ENCODE measurements at places on chromosomes 12 and 14.

GRCh38 chr12:56723889-56724700, 1.0 kb downstream of the NACA start:
- no peak for DNase-seq

- peak; percentile 77 for DNase-seq
Measured at GRCh38 chr12:107379852-107380567, 286.7 kb upstream of the CRY1 start.

DNA sequence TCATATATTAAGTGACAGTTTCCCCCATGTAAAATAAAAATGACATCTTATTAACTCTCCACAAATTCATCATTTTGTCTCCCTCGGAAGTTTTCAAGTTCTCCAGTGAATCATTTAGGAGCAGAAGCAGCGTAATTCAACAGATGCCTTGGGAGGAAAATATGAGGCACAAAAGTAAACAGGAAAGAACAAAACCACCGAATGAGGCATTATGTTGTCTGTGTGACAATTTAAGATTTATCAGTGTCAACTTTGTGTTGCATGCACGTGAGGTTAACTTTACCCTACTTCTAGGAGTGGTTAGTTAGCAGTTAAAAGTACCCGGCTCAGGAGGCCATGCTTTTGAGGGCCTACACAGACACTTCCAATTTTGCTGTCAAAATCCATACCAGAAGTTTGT, 258.6 kb downstream of the IPO8 start:
- DNase-seq, result no peak

- no peak for DNase-seq
Measured at GRCh38 chr12:47736216-47736615, 10.9 kb upstream of the ENDOU start.

DNA sequence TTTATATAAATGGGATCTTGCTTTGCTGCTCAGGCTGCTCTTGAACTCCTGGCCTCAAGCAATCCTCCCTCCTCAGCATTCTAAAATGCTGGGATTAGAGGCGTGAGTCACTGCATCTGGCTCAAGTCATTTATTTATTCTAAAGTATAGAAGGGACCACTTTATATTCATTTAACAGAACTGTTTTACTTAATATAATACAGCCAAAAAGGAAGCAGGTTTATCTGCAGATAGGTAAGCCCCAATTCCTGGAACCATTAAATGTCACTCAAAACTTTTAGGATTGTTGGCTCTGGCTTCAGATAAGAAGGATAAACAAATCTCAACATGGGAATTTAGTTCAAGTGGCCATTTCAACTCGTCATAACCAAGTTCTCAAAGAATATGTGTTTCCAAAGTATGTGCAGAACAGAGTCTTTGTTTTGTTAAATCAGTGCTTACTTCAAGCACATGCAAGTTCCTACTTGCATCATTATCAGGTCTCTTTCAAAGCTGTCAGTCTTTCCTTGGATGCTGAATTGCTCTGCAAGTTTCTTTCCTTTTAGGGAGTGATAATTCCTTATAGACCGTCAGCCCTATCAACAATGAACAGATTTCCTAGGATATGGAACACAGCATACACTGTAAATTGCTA, 60.4 kb downstream of the KITLG start:
- no peak for DNase-seq

GRCh38 chr12:47980779-47981495, 17.5 kb downstream of the TMEM106C start:
- DNase-seq, result no peak

- DNase-seq, result no peak
Measured at GRCh38 chr12:24460506-24460905, 488.4 kb downstream of the BCAT1 start.

DNA sequence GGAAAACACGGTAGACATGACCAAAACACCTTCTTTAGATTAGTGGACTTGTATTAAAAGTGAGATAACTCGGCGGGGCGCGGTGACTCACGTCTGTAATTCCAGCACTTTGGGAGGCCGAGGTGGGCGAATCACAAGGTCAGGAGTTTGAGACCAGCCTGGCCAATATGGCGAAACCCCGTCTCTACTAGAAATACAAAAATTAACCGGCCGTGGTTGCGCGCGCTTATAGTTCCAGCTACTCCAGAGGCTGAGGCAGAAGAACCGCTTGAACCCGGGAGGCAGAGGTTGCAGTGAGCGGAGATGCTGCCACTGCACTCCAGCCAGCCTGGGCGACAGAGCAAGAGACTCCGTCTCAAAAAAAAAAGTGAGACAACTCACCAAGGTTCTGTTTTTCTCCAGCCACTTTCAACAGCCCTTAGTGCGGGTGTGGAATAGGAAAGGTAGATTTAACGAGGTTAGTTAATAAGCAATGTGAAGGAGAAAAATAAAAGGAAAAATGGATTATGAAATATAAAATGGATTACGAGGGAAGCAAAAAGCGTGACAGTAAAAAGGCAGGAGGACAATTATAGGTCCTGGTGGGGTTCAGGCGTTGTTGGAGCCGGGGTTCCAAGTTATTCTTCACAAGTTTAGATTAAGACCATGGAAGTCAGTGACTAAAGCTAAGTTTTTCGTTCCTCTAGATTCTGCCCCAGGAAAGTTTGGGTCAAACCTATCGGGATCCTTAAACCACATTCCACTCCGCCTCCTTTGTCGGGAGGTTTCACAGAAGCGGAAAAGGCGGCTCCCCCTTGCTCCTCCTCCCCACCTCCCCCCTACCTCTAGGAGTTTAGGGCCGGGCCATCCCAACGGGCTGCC, 534 bp downstream of the PPP2R3C start:
- no peak for DNase-seq

GRCh38 chr14:49428076-49428475, 158.1 kb downstream of the RPS29 start:
- no peak for DNase-seq

GRCh38 chr12:55008944-55009585, 10.7 kb upstream of the NEUROD4 start:
- no peak for DNase-seq

- no peak for DNase-seq
Measured at GRCh38 chr14:34228650-34228976, 233.4 kb downstream of the SPTSSA start.

DNA sequence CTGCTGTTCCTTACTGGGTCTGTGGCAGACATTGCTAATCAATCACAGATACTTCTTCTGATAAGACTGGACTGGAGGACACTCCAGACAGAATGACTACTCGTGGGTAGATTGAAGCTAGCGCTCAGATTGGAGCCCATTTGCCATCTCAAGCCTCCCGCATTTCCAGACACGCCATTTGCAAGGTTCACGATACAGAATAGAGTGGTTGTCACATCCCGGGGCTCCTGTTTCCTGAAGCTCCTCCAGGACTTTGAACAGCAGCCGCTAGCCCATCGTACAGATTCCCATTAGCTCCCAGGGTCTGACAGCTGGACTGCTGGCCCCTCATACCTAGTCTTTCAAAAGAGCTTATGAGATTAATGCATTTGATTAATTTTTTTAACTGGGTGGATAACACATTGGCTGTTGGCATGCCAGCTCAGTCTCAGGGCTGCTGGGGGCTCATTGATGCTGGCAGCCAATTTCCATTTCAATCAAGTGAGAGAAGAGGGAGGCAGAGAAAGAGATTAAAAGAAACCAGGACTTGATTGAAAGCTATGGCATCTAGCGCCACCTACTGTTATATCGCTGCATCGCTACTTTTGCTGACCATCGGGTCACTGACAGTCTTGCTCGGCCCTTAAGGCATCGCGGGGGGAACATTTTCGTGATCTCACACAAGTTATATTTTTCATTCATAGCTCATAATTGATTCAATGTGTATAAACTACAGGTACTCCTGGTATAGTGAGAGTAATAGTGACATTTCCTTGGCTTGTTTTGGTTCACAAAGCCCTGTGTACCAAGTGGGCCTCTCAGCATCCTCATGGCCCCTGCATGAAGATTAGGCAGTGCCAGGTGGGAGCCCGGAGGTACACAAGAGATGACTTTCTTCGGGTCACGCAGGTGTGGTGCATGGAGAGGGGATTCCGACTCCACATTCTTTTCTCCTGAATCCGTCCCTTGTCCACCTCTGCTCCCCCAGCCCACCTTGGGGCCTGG, 78.6 kb downstream of the CCDC60 start:
- DNase-seq, result no peak

DNA sequence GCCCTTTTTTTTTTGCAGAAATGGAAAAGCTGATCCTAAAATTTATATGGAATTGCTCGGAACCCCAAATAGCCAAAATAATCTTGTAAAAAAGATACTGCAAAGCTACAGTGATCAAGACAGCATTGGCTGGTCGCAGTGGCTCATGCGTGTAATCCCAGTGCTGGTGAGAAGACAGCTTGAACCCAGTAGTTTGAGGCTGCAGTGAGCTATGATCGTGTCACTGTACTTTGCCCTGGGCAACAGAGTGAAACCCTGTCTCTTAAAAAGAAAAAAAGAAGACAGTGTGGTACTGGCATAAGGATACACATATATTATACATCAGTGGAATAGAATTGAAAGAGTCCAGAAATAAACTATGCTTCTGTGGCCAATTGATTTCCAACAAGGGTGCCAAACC, 5.4 kb downstream of the ITGB7 start:
- DNase-seq, result no peak

DNA sequence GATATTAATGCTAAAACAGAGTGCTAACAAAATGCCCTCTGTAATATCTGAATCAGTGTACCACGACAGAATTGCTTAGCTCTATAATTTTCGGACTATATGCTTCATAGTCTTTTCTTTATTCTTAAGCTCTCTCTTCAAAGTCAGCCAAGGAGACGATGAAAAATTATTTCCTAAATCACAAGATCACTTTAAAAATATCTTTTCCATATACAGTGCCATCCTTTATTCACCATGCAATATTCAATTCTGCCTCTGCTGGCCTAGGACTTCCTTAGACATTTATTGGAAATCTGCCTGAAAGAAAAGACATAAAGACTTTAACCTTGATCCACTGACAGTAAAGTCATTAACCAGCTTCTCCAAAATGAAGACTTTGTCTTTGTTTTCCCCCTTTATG, 238.9 kb upstream of the BTG1 start:
- DNase-seq, result no peak

- no peak for DNase-seq
Measured at GRCh38 chr12:117069926-117070900, 29.0 kb downstream of the TESC start.

Measured in RWPE2 (cell line).